ENCODE measurements at places on chromosomes 16 and 17.
A peak's percentile ranks its signal among the peaks of the same experiment; 100 is the strongest.

DNA sequence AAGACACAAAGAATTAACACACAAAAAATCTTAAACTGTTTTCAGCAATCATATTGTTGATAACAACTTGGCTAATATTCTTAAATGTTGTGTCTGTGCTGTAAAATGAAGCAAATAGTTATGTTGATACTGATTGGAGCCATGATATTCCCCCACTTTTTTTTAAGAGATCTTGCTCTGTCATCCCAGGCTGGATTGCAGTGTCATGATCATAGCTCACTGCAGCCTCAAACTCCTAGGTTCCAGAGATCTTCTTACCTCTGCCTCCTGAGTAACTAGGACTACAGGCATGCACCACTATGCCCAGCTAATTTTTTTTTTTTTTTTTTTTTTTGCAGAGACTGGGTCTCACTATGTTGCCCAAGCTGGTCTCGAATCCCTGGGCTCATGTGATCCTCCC lies 26.0 kb downstream of the BBS2 start:
- no peak for DNase-seq

- DNase-seq = no peak
Observed at GRCh38 chr16:11109566-11109965, 146.4 kb downstream of the SOCS1 start.

GRCh38 chr17:49294122-49294521 lies 63.5 kb upstream of the PHOSPHO1 start:
- no peak for DNase-seq

DNA sequence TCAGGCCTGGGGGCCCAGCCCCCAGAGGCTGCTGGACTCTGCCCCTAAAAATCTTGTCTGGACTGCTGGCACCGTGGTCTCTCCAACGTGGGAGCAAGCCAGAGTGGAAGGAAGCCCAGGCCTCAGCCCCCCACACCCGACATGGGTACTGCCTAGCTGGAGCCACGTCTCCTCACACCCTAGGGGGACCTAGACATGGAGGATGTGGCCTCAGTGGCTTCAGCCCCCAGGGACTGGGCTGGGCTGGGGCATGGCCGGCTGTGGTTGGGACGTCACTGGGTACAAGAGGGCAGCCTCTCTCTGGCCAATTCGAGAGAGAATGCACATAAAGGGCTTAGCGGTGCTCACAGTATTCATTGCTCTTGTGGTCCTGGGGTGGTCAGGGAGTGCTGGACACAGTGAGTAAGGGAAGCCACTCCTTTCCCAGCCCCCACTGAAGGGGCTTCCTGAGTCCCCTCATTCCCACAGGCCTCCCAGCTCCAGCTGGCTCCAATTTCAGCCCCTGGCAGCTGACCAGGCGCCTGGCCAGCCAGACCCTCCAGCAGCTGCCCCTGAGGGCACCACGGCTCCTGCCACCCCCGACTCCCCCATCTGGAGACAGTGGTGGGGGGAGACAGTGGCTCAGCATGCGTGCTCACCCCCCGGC lies 1.1 kb downstream of the CDH15 start:
- no peak for DNase-seq

GRCh38 chr17:17628388-17629008 lies 37.0 kb upstream of the PEMT start:
- DNase-seq = no peak

DNA sequence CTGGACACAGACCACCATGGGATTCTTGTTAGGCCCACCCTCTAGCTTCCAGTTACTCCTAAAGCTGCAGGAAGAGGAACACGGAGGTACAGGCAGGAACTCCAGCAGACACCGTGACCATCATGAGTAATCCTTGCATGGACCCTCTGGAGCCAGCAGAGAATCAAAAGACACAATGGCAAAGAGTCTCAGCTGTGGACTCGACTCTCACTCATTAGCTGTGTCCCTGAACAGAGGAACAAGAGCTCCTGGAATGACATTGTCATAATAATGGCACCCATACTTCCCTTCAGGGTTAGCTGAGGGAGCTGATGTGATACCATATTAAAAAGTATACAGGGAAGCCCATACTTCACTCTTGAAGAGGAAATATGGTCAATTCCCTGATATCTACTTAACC lies 176.3 kb upstream of the ASIC2 start:
- DNase-seq = peak; percentile 85

GRCh38 chr16:50531359-50531758 lies 16.8 kb upstream of the NKD1 start:
- no peak for DNase-seq

- no peak for DNase-seq
Observed at GRCh38 chr17:36934692-36935630, 2.3 kb upstream of the LHX1 start.

DNA sequence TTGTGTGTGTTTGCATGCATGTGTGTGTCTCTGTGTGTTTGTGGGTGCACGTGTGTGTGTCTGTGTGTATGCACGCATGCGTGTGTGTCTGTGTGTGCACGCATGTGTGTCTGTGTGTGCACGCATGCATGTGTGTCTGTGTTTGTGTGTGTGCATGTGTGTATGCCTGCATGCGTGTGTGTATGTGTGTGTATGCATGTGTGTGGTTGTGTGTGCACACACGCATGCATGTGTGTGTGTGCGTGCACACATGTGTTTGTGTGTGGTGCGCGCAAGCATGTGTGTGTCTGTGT lies 239.9 kb upstream of the TNRC6C start:
- DNase-seq = no peak

DNA sequence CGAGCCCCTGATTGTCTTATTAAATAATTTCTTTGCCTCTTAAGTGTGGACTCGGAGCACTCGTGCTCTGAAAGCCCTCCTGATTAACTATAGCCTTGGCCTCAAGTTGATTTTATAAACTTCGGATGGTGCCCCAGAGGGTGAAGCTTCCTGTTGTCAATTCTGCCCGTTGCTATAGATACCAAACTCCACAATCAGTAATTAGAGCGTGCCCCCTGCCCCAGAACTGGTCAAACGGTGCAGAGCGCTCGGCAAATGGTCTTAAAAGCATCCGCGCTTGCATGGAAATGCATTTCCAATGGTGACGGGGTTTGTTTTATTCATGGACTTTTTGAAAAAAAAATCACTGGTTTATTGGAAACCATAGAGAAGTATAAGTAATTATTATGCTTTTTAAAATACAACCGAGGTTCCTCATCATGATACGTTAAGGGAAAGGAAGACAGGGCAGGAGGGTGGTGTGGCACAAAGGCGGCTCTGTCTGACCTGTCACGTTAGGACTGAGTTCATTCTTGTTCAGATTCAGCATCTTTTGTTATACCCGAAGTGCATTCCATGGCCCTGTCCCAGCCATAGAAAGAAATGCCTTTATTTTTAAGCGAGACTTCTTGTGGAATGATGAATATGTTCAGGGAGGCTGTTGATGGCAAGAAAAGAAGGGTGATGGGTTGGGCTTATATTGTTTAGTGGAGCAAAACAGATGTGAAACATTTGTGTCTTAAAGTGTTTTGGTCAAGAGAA lies 476.4 kb downstream of the MAF start:
- DNase-seq = no peak

GRCh38 chr16:88030498-88030897 lies 79.3 kb downstream of the BANP start:
- DNase-seq = no peak

DNA sequence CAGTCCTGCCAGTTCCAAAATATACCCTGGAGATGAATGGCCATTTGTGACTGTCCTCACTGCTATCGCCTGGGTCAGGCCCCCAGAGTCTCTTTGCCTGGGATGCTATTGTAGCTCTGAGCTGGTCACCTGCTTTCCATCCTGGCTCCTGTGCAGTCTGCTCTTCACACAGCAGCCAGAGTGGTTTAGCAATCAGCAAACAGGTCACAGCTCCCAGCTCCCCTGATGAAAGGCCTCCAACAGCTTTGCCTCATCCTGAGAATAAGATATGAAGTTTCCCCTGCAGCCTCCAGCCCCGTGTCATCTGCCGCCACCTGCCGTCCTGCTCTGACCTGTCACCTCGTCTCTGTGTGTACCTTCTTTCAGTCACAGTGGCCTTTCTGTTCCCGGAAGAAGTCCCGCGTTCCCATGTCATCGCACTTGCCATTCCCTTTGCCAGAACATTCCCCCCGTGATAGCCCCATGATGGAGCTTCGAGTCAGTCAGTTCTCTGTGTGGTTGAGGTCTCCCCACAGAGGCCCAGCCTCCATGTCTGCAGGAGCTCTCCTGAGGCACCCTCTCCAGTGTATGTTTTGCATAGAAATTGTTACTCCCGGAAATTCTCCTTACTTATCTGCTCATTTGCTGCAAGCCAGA lies 281.5 kb downstream of the SNX29 start:
- no peak for DNase-seq

DNA sequence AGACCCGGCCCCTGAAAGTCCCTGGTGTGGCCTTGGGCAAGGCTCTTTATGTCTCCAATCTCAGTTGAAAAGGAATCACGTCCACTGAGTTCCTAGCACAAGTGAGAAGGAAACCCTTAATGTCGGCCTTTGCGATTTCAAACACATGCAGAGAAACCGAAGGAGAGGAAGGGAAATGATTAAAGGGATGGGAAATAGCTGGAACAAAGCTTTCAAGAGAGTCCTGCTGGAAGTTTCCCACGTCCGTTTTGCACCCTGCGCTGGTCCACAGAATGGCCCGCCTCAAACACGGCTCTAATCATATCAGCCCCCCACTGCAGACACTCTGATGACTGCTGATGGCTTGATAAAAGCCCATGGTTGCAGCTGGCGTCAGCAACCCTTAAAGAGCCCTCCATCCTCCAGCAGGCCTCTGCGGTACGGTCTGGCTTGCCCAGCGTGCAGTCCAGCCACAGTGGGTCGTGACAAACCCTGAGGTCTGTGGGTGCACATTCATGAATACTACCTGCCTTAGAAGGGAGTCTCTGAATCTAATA lies 765.5 kb upstream of the EEF2KMT start:
- DNase-seq = no peak

All from kidney capillary endothelial cell (primary cell).